ENCODE measurements at places on chromosomes 7 and 10. TPM values are rescaled to one million over a fixed set of nuclear protein-coding genes. Genes with fewer than 3 reads are reported as not detected.

Gene CCDC3
- total RNA-seq: 1.0 TPM

Gene DGKB
- not detected for total RNA-seq

Gene BBS9
- total RNA-seq: 2.7 TPM

Gene PDE6C
- total RNA-seq: not detected

Gene FERD3L
- not detected for total RNA-seq

Gene FUOM
- total RNA-seq: 9.9 TPM

Gene NYAP1
- 4.2 TPM for total RNA-seq

Gene HDAC9
- total RNA-seq: 0.40 TPM

Gene MYO1G
- total RNA-seq: 0.13 TPM

Gene C10orf53
- total RNA-seq: not detected

Gene GRID1
- total RNA-seq: 0.41 TPM

Gene KDM7A
- 2.2 TPM for total RNA-seq

Gene ABCB4
- not detected for total RNA-seq

Gene BEND7
- total RNA-seq: 9.5 TPM

Gene SHH
- total RNA-seq: 2.2 TPM

Gene ICA1
- 1.0 TPM for total RNA-seq

Gene HACD1
- total RNA-seq: 46.9 TPM

Gene CPED1
- not detected for total RNA-seq

Gene CREB5
- 3.5 TPM for total RNA-seq

Gene SLC18A3
- total RNA-seq: not detected

Gene HTR5A
- not detected for total RNA-seq

Gene PNLIP
- total RNA-seq: not detected

Gene CTAGE4
- not detected for total RNA-seq

Gene ASIC3
- 9.5 TPM for total RNA-seq

Gene SUFU
- total RNA-seq: 8.2 TPM

Gene ACBD7
- 0.71 TPM for total RNA-seq

Gene COL28A1
- total RNA-seq: 0.56 TPM

Gene BTBD16
- total RNA-seq: 0.58 TPM

Gene PTPRN2
- 0.77 TPM for total RNA-seq

Gene EMX2
- not detected for total RNA-seq

Gene TMEM139
- 1.3 TPM for total RNA-seq

Gene ASB10
- total RNA-seq: not detected

Gene NRAP
- not detected for total RNA-seq

Gene SPDYE16
- not detected for total RNA-seq

Gene NUTM2B
- 0.55 TPM for total RNA-seq

Gene ASZ1
- total RNA-seq: not detected

Gene SYT15B
- 5.2 TPM for total RNA-seq

Gene TCAF2
- total RNA-seq: 0.75 TPM

Gene ACTR3C
- not detected for total RNA-seq

Gene ARHGEF35
- total RNA-seq: 0.34 TPM

Gene PRLHR
- not detected for total RNA-seq

Gene HYCC1
- 21.2 TPM for total RNA-seq

Gene FAM171A1
- total RNA-seq: 25.6 TPM

Gene IQUB
- not detected for total RNA-seq

Gene HOXA6
- 1.9 TPM for total RNA-seq

Gene GPNMB
- total RNA-seq: 3.2 TPM

Gene ADK
- 32.0 TPM for total RNA-seq

Gene CALCR
- not detected for total RNA-seq

Gene DENND2A
- total RNA-seq: 0.41 TPM

Gene SPDYE18
- not detected for total RNA-seq

Gene ASAH2
- total RNA-seq: 3.3 TPM

Gene EN2
- 0.96 TPM for total RNA-seq

Gene CCL24
- not detected for total RNA-seq

Gene EBLN1
- total RNA-seq: not detected

Gene AKR1C8
- total RNA-seq: not detected

Gene VWA2
- not detected for total RNA-seq

Gene CBLL1
- total RNA-seq: 26.0 TPM

Gene LIPA
- 48.8 TPM for total RNA-seq

Gene PPP1R17
- total RNA-seq: not detected

Gene PRKAG2
- 38.1 TPM for total RNA-seq
